ENCODE measurements at places on chromosomes 2 and 18.

DNA sequence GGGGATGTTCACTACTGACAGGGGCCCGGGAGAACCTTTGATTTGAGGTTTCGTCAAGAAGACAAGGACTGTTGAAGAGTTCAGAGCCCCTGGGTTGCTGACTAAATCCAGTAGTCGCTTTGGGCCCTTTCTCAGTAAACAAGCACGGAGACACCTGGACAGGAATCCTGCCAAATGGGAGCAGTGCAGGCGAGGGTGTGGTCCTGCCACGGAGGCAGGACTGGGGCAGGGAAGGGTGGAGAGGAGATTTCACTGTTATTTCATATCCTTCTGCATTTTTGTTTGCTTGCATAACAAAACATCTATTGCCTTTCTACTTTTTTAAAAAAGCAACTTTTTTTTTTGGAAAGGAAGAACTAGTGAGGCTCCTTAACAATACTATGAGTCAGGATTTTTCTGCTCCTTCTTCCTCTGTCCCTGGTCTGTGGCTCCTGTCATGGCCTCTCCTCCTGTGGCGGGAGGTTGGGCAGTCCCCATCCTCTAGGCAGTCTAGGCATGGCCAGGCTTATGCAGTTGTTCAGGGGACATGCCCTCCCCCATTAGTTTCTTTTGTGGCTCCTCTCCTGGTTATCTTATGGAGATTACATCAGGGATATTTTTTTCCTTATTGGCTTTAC is 57.7 kb downstream of the ARHGEF4 start:
- DNase-seq = no peak

DNA sequence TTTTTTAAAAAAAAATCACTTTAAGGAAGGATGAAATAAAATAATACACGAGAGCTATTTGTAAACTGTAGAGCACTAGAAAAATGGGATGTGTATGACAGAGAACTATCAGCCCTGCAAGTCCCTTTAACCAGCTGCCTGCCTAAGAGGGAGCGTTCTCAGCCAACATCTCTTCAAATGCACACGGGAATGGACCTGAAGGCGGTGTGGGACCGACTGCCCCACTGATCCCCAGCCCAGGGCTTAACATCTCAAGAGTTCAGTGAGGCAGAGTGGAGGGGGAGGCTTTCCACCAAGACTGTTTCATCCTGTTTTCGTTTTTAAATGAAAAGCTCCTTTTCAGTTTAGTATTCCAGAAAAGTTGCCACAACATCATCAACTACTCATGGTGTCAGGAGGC is 2.2 kb downstream of the INPP4A start:
- no peak for DNase-seq

GRCh38 chr2:241768850-241769249 is 7.8 kb upstream of the GAL3ST2 start:
- DNase-seq = no peak

DNA sequence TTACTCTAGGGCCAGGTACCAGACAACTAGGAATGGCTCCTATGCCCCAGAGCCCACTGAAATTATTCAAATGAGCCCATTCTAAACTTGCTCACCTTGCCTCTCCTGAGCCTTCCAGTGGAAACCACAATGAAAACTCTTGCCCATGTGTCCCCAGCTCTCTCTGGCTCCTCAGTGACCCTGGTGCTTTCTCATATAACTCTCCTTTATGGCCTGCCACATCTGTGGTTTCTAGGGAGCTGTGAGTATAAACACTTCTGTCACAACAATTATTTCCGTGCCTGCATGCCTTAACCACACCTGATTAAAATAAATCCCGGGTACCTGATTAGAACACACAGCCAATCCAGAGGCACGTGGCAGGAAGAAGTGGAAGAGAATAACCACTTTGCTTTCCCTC is 333.0 kb upstream of the SPRED2 start:
- DNase-seq = no peak

- no peak for DNase-seq
Observed at GRCh38 chr2:39135690-39136259, 14.9 kb upstream of the SOS1 start.

- no peak for DNase-seq
Observed at GRCh38 chr2:99448556-99448955, 41.3 kb downstream of the REV1 start.

GRCh38 chr18:24462838-24463775 is 2.7 kb downstream of the HRH4 start:
- DNase-seq = no peak

DNA sequence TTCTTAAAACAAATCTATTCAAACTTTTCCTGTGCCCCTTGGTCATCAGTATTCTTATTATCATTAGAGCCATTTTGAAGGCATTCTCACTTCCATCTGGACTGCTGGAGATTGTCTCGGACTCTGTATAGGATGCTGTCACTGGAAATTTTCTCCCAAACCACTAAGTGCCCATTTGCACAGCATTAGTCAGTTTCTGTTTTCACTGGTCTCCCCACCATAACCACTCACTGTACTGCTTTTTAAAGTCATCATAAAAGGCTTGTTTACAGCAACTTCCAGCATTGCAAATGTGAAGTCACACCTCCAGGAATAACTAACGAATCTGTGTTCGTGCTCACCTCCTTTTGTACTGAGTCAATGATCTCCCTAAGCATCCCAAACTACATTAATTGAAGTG is 150.9 kb upstream of the SERTAD2 start:
- no peak for DNase-seq

DNA sequence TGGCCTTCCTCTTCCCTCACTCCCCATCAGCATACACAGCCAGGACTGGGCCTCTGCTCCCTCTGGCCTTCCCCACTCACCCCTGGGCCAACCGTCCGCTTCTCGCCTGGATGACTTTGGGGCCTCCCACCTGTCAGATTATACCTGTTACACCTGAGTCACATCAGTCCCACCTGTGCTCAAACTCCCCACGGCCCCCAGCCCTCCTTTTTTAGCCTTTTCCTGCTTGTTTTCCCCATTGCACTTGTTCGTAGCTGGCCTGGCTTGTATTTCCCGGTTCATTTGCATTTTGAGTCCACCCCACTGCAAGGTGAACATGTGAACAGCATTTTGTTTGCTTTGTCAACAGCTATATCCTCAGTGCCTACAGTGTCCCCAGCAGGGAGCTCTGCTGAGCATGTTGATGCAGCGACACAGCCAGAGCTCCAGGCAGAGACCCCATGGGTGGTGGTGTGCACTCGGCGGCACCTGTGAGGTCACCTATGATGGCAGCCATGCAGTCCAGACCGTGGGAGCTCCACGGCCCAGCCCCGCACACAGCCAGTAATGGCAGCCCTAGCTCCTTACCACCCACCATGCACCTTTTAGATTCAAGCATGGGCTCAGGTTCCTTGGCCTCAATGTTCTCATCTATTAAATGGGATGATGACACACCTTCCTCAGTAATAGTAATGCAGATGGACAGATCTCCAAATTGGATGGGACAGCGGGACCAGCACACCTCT is 276.4 kb upstream of the HS6ST1 start:
- no peak for DNase-seq

GRCh38 chr2:217958206-217958883 is 44.5 kb downstream of the TNS1 start:
- DNase-seq = no peak

DNA sequence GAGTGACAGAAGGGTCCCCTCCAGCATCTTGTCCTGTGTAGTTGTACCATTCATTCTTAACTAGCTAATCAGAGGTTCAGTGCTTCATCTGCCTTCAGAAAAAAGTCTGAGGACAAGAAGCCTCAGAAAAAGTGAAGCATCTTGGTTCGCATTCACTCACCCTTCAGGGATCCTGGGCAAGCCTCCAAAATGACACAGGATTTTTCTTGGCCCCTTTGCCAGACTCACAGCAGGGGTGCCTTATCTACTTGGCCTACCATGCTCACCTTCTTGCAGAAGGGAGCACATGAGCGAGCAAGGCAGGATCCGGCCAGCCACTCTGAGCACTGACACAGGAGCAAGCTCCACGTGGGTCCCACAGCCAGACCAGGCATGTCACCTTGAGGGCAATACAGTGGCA is 43.1 kb upstream of the XDH start:
- no peak for DNase-seq

DNA sequence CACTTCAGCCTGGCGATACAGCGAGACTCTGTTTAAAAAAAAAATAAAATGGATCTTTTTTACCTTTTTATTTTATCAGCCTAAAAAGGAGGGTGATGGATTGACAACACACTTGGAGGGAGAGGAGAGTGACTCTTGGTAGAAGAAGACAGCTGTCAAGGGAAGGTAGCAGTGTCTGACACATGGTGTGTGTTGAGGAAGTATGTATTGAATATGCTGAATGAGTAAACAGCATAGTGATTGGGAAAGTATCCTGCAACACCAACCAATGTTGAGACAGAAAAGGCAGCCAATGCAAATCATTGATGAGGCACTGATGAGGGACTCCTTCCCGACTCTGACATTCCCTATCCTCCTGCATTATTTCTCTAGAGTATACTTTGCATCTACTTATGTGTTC is 306.4 kb downstream of the LPIN1 start:
- DNase-seq = no peak

DNA sequence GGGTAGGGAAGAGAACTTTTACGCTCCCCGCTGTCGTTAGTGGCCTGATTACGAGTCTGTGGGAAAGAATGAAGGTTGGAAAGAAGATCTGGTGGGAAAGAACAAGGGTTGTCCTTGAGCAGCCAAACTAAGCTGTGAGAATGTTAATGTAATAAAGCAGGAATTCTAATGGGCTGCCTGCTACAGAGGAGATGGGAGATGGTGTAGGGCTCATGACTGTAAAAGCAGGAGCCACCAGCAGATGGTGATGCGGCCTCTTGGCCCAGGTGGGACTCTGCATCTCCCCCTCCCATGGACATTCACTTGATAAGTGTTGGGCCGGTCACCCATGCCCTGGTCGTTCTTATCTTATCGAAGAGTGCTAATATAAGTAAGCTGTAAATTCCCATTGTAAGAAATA is 150.0 kb downstream of the NEDD4L start:
- no peak for DNase-seq

- DNase-seq = no peak
Observed at GRCh38 chr2:69248232-69248631, 138.8 kb downstream of the GFPT1 start.

DNA sequence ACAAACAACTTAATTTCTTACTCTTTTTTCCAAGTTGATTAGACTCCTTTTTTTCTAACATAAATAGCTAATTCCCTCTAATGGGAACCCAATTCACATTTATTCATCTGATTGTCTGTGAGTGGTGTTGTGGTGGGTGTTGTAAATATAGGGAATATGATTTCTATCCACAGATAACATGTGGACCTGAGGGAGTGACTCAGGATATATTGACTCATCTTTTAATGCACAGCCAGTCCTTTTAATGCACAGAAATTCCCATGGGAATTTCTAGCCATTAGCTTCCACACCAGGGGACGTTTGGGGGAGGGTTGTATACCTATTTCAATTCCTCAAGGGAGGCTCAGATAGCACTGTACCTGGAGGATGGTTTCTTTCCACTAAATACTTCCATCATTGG is 1339.6 kb upstream of the LRRTM1 start:
- no peak for DNase-seq

DNA sequence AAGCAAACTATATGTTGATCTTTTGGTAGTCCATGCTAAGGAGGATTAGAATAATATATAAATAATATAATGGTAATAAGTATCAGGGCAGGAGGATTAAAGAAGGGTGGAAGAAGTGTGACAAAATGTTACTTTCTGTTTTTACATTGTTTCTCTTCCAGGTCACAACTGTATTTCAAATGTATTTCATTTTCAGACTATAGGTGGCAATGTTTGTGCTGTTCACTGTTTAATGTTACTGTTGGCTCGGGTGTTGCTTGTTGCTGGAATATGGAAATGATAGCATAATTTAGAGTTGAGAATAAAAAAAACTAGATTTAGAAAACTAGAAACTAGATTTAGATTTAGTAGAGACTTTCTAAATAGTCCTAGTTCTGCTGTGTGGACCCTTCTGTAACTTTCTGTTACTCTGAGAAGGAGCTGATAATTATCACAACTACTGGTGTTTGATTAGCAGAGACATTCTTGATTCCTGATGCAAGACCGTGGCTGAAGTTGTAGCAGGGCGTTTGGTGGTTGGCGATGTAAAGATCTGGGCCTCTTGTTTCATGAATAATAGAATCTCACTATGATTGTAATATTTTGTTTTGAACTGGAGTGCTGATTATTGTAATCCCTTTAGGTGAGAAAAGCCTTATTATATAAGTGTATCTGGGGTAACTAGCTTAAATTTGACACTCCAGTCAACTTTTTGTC is 7.9 kb downstream of the NEDD4L start:
- DNase-seq = no peak

DNA sequence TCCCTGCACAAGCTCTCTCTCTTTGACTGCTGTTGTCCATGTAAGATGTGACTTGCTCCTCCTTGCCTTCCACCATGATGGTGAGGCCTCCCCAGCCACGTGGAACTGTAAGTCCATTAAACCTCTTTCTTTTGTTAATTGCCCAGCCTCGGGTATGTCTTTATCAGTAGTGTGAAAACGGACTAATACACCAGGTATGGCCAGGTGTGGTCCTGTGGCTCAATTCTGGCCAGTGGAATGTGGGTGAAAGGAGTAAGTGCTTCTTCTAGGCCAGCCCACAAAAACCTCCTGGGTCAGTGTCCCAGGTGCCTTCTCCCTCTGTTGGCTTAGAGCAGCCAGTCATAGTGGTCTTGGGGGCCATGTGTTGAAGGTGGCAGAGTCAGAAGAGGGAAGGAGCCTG is 57.0 kb downstream of the PRKCE start:
- DNase-seq = no peak

DNA sequence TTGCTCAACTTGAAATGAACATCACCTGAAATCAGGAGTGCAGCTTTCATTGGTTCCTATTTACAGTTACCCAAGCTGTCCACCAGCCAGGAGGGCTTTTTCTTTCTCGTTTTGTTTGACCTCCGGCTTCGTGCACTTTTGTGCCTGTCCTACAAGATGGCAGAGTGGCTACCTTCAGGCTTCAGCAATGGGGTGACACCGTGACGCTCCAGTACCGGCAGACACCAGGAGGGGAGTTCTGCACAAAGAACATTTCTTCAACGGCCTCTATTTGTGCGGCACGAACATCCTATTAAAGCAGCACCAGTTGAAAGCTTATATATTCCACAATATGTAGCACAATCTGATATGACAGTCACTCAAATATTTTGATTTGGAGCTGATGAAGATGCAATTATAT is 18.3 kb downstream of the RNASEH1 start:
- DNase-seq = no peak

DNA sequence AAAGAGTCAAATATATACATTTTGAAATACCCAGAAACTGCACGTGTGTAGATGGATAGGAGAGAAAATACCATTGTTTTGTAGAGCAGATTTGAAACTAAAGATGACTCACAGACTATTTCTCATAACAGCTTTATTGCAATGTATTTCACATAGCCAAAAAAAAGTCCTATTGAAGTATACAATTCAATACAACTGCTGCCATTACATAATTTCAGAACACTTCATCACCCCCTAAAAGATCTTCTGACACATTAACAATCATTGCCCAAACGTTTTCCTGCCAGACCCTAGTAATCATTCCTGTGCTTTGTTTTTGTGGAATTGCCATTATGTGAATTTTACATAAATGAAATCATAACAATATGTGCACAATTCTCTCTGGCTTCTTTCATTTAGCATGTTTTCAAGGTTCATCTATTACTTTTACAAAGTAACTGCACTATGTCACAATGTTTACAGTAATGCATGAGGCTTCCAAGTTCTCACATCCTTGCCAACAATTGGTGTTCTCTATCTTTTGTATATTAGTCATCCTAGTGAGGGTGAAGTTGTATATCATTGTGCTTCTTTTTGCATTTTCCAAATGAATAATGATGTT is 378.6 kb upstream of the CWC22 start:
- DNase-seq = no peak

- DNase-seq = no peak
Observed at GRCh38 chr2:55026202-55026601, 24.0 kb downstream of the RTN4 start.
